Stimulated activated CD4-positive, alpha-beta T cell treated with anti-CD3 and anti-CD28 coated beads, TNF-alpha, amount 100 ng/mL, for 1 hour (primary cell): ENCODE measurements at places on chromosomes 7 and 10.

DNA sequence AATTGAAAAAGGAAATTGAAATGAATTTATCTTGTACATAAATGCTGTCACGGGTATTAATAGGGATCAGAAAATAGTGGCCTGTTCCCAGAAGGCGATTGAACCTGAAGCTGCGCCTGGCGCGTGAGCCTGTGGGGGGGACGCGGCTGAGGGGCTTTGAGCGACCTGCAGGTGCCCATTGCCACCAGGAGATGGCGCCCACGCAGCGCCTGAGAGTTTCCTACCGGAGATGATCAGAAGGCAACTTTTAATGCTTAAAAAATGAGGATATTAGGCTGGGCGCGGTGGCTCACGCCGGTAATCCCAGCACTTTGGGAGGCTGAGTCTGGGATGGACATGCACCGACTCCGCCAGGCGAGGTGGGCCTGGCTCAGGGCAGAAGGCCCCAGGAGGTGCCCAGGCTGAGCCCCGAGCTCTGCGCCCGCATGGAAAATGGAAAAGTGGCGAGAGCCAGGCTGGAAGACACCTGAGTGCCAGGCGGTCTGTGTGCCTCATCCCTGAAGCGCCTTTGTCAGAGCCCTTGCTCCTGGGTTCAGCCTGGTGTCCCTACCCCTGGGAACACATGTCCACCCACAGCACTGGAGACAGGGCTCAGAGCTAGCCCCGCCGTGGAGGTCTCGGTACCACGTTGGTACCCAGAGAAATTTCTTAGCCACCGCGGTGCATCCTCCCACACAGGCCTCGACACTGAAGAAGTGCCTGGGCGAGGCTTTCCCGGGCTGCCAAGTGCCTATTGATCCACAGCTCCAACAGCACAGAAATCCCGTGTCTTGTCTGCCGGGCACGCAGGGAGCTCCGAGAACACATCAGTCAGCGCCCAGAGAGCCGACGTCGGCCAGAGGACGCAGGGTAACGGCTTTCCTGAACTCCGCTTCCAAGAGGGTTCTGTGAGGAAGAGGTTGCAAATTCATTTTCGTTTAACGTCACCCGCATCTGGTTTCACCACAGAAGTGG, 117.4 kb downstream of the INPP5A start:
- DNase-seq, result no peak

DNA sequence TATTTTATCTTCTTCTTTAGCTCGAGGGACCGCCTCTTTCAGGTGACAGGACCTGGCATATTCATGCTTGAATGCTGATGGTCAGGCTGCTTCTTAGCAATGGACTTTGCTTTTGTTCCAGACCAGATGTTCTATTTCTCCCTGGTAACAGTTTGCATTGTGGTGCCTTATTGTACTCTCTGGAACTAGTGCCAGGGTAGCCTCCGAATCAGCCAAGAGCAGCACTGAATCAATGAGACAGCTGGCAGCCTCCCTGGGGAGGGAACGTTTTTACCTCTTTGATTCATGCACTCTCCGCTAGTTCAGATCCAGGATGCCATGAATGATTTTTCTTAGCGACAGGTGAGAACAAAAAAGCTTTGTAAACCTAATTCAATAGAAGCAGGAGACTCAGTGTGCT, 54.1 kb upstream of the NXPH1 start:
- no peak for DNase-seq

DNA sequence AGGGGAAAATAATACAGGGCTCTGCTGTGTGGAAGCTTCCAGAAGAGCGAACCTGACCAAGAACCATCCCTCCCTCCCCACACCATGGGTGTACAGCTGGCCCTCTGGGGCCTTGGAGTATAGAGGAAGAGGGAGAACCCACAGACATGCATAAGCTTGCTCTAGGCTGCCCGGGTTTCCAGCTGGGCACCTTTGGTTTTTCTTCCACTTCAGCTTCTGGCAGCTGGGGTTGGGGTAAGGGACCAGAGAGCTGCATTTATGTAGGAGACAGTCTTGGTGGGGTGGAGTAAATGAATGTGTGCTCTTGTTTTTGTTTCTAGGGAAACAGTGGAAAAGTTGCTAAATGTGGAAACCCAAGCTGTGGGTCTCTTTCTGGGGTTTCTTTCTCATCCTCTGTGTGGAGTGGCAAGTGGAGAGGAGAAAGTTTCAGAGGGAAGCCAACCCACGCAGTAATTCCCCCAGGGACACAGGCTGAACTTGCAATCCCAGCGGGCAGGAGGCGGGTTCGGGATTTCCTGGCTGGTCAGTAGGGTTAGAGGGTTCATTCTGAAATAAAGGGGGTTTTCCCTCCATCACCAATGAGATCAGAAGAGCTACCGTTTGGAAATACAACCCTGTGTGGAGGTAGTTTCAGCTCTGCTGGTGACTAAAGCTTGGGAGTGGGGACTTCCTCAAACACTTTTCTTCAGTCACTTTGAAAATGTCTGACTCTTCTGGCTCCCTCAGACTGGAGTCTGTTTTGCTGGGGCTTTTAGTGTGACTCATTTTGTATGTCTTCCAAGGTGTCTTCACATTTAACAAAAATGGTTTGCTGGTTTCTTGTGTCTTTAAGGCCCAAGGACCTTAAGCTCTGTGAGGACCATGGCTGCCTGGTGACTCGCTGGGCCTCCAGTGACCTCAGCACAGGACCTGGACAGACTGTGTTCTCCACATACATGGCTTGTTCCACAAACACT, 22.2 kb upstream of the SRGN start:
- no peak for DNase-seq

DNA sequence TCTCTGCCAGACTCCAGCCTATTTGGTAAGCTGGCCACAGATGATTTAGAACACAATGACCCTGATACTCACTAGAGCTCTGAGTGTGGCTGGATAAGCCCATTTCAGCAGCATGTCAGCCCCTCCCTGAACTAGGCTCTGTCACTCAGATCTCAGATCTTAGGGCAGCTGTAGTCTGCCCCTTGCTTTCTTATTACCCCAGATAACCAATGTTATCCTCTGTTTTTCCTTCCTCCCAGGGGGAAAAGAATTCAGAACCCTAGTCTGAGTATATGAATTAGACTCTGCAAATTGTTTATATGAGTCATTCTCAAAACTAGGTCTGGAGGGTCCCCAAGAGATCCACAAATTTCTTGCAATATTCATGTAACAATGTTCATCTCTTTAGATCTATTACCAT, 286.2 kb downstream of the KCNMA1 start:
- no peak for DNase-seq

DNA sequence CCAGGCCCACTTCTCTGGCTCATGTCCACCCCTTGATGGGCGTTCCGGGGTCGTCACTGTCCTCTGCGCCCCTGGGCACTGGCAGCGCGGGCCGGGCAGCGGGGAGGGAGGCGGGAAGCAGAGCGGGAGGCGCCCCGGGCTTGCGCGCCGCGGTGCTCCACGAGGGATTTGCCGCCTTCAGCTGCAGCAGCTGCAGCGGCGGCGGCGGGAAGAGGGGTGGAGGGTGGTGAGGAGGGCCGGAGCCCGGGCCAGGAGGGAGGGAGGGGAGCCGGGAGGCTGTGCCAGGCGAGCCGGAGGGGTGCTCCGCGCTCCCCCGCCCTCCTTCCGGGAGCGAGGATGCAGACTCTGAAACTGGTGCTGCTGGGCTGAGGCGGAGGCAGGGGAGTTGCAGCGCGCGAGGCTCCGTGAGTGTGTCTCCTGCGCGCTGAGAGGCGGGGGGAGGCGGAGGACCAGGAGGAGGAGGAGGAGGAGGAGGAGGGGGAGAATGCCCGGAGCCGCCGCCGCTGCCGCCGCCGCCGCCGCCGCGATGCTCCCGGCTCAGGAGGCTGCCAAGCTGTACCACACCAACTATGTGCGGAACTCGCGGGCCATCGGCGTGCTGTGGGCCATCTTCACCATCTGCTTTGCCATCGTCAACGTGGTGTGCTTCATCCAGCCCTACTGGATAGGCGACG, at the start of gene LHFPL3:
TSS of gene LHFPL3 (plus strand) at position 308 of the 674 bp plus-strand sequence.
- DNase-seq, result no peak

- DNase-seq, result no peak
Observed at GRCh38 chr10:87782721-87783120, 35.3 kb downstream of the ATAD1 start.
